ENCODE measurements at places on chromosomes 4 and X.
A peak's percentile ranks its signal among the peaks of the same experiment; 100 is the strongest.

- no peak for DNase-seq
These were observed 45.6 kb downstream of the EPHA5 start for GRCh38 chr4:65624651-65625050.

GRCh38 chrX:43949669-43950068 lies 23.5 kb downstream of the NDP start:
- no peak for DNase-seq

DNA sequence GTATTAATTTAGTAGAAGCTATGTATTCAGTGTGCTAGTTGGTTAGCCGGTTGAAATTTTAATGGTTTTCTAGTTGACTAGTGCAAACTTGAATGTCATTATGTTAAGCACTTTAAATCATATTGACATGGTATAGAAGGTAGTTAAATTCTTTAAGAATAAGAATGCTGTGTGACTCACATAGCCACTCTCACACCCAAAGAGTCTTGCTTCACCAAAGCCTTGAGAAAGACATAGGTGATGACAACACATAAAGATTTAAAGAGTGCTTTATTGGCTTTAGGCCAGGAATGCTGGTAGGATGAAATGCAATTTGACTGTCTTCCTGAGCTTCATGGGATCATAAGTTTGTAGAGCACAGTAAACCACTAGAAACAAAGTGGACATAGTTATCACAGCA lies 85.3 kb downstream of the DCAF8L2 start:
- DNase-seq, result peak; percentile 5

- no peak for DNase-seq
These were observed 43.2 kb downstream of the PGRMC2 start for GRCh38 chr4:128244379-128244778.

DNA sequence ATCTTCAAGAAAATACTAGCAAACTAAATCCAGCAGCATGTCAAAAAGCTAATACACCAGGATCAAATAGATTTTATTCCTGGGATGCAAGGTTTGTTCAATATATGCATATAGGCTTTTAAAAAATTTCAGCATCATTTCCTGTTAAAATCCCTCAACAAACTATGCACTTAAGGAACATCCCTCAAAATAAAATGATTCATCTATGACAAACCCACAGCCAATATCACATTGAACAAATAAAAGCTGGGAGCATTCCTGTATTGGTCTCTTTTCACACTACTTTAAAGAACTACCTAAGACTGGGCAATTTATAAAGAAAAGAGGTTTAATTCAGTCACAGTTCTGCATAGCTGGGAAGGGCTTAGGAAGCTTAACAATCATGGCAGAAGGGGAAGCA lies 726.7 kb downstream of the GRXCR1 start:
- DNase-seq, result no peak

- peak; percentile 9 for DNase-seq
These were observed 97.4 kb downstream of the COL4A5 start for GRCh38 chrX:108537005-108537404.

DNA sequence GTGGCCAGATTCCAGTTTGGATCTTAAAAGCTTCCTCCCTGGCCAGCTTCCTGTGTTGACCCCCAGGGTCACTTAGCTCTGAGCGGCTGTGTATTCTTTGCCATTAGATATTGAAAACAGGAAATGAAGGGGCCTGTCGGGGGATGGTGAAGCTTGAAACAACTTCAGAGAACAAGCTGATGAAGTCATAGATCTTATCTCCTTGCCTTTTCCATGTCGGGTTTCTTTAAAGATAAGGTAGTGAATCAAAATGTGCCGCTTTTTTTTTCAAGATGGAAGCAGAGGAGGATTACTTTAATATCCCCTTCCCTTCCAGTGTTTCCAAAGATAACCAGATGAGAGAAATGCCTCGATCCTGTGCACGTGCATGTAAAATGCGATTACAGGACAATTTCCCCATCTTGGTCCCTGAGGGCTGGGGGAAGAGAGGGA lies 508.5 kb downstream of the MID1IP1 start:
- DNase-seq, result no peak

- DNase-seq, result no peak
These were observed 80.7 kb upstream of the PLAC8 start for GRCh38 chr4:83195269-83195668.

All from AML-193 (cell line).